ENCODE measurements at places on chromosomes 6 and 20.

DNA sequence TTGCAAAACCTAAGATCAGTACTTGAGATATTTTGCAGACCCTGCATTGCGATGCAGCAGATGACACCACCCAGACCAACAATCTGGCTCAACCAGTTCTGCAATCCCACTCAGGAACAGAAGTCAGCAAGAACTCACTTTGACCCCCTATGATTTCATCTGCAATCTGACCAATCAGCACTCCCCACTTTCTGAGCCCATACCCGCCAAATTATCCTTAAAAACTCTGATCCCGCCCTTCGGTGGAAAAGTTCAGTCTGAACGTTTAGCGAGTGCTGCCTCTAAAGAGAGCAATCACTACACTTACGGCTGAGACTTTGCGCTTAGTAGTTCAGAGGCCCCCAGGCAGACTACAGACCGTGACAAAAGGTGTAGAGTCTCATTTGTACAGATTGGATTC, 17.3 kb upstream of the KIAA1586 start:
- DNase-seq: peak; percentile 78

DNA sequence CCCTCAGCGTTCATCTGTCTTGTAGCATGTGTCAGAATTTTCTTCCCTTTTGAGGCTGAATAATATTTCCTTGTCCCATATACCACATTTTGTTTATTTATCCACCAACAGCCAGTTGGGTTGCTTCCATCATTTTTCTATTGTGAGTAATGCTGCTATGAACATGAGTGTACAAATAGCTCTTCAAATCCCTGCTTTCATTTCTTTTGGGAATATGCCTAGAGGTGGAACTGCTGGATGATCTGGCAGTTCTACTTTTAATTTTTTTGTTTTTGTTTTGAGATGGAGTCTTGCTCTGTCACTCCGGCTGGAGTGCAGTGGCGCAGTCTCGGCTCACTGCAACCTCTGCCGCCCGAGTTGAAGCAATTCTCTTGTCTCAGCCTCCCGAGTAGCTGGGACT, 64.7 kb downstream of the SASH1 start:
- DNase-seq: peak; percentile 79

DNA sequence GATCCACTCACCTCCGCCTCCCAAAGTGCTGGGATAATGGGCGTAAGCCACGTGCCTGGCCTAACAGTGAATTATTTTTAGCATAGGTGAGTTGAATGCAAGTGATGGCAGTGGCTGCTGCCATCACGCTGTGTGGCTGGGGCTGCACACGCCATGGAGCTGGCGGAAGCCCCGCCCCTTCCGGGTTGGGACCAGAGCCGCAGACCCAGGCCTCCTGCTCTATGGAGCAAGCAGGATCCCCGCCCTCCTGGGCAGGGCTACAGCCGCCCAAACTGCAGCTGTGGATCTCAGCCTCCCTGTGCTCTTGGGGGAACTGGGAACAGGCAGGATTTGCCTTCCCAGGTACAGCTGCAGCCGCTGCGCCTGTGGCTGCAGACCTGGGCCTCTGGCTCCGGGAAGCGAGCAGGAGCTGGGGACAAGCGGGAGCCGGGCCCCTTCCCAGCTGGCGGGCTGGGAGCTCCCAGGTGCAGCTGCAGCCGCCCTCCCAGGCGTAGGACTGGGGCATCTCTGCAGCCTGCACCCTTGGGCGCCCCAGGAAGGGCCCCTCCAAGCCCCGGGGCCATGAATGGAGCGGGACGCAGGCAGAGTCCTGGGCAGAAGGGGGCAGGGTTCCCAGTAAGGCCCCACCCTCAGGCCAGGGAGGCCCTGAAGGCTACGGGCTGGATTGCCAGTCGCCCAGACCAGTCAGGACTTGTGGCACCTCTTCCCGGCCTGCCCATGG, 30.9 kb upstream of the SLA2 start:
- DNase-seq: no peak

DNA sequence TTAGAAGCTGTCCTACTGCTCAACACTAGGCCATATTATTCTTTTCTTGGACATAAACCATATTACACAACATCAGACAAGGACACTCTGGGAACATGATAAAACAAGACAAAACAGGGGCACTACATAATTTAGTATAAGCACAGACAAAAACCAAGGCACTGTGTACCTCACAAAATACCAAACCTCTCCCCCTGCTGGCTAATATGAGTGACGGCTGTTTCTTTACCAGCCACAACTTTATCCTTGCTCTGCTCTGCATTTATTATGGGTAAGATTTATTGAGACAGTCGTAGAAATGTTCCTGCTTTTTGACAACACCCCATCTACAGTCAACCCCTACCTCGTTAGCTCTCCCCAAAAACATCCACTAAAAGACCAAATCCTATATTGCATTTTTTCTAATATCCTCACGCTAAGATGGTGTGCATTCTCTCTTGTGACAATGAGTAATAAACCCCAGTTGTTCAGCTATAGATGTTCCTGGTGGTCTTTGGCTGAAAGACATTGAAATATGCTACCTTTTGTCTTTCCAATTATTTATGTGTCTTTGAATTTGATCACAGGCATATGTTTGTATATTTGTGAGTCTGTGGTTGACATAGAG, 23.8 kb upstream of the POLR1H start:
- DNase-seq: peak; percentile 4

DNA sequence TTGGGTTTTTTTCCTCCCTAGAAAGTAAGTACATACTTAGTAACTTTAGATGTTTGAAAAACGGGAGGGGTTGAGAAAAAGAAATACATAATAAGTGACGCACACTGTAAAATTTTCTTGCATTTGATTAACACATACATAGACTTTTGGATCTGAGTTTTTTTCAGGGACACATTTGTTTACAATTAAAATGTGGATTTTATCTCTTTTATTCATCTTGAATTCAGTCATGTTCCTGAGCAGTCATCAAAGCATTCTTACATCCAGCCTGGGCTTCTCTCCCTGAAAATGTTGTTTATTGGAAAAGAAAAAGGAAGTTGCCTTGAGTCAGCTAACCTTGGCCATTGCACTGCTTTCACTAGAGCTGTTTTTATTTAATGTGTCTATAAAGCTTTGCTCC, 8.7 kb upstream of the RPP40 start:
- no peak for DNase-seq

Measured in umbilical cord (tissue), 2 donors.